ENCODE measurements at places on chromosomes 13 and 19.

- no peak for DNase-seq
Observed at GRCh38 chr19:2056837-2057192, 5.8 kb upstream of the MKNK2 start.

DNA sequence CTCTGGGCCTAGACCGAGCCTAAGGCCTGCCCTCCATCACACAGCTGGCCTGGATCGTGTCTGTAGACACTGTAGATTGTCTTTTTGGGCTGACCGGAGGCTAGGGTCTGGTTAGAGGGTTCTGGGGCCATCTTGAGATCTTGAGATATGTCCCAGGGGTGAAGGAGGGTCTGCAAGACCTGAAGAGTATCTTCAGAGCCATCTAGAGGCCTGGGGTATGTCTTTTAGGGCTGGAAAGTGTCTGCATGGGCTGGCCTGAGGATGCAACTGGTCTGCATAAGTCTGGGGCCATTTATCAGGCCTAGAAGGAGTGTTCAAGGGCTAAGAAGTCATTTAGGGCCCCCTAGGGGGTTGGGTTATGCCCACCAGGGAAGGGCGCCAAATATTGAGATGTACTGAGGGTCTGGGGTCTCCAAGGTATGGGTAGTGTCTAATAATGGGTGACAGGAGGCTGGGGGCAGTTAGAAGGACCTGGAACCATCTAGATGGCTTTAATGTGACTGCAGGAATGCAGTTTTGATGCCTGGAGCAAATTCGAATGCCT lies 555 bp downstream of the SCAF1 start:
- DNase-seq, result no peak

DNA sequence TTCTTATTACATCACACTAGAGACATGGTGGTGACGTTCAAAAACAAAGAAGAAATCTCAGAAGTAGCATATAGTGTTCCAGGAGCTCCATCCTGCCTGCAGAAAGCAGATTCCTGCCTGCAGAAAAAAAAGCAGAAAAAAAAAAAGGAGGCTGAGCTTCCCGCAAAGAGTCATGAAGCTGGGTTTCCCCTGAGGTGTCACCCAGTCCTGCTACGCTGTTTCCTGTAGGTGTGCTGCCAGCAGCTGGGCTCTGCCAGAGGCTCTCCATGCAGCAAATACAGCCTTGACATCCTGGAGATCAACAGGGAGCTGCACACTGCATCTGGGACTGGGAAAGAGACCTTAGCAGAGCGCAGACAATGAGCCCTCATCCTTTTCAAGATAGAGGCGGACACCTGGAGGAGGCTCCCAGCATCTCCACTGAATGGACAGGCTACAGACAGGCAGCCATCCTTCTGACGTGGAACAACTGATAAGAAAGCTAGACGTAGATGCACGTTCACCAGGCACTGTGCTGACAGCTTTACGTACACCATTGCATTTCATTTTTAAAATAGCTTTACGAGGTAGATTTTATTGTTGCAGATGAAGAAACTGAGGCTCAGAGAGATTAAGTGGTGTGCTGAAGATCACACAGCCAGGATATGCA lies 350.9 kb downstream of the FOXO1 start:
- DNase-seq, result peak; percentile 52

DNA sequence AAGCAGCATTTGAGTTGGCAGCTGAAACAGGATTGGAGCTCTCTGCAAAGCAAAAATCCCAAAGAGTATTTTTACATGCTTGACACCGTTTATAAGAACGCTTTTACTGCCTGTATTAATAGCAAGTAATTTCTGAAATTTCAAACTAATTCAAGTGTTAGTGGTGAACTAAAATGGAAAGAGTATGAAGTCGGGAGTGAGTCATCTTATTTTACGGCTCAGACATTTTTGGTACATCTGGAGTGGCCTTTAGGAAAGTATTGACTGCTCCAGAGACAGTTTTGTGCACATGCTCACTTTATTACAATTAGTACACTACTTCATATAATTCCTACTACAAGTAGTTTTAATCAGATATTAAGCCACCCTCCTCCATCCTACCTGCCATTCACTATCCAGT lies 167.4 kb downstream of the SLITRK6 start:
- DNase-seq, result no peak
